MG63 (cell line): ENCODE measurements at places on chromosomes 13 and 19.
A peak's percentile ranks its signal among the peaks of the same experiment; 100 is the strongest.

DNA sequence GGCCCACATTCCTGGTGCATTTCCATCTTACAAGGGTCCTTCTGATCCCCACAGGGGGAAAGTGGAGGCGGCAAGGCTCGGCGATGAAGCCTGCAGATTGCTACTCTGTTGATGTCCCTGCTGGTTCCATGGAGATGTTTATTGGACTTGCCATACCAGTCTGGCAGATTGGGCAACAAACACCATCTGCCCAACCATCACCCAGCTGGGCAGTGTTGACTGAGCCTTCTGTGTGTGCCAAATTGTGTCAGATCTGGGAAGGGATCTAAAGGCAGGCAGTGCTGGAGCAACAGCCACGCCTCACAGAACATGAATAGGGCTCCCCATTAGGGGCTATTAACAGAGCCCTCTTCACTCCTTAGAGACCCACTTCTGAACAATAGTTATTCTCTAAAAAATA lies 35.0 kb downstream of the FLT1 start:
- no peak for DNase-seq

- no peak for DNase-seq
Observed at GRCh38 chr19:32350471-32350865, 5.1 kb downstream of the ZNF507 start.

- no peak for DNase-seq
Observed at GRCh38 chr13:110677731-110678545, 28.0 kb downstream of the CARS2 start.

DNA sequence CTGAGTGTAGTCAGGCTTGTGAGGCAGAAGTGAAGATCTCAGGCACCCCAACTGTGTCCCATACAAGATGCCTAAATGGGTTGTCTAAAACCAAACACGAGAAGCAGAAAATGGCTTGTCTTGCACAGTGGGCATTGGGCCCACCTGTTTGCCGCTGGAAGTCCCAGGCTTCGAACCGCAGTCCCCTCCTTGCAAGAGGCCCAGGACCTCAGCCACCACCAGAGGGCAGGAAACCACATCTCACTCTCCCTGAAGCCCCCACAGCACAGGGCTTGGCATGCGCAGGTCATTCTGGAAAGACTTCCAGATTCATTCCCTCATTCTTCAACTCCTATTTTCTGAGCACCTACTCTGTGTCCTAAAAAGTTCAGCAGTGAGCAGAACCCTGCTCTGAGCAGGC lies 973.7 kb downstream of the UQCRFS1 start:
- no peak for DNase-seq

- DNase-seq, result no peak
Observed at GRCh38 chr19:56136362-56136761, 4.7 kb upstream of the ZNF444 start.

DNA sequence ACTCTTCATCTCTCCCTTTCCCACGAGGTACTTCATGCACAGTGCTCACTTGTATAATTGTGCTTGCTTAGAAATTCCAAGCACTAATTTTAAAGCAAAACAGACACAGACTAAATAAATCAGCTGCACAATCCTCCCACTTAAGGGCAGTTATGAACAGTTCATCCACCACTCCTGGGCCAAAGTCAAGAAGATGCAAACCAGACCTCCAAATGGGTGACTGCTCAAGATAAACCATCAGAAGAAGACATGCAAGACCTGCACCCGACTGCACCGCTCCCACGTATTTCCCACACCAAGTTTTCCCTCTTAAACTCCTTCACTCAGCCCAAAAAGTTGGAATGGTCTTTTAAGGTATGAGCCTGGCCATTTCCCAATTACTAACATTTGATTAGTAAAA lies 19.9 kb downstream of the ZNF235 start:
- no peak for DNase-seq

GRCh38 chr13:85717921-85718320 lies 81.3 kb downstream of the SLITRK6 start:
- no peak for DNase-seq

DNA sequence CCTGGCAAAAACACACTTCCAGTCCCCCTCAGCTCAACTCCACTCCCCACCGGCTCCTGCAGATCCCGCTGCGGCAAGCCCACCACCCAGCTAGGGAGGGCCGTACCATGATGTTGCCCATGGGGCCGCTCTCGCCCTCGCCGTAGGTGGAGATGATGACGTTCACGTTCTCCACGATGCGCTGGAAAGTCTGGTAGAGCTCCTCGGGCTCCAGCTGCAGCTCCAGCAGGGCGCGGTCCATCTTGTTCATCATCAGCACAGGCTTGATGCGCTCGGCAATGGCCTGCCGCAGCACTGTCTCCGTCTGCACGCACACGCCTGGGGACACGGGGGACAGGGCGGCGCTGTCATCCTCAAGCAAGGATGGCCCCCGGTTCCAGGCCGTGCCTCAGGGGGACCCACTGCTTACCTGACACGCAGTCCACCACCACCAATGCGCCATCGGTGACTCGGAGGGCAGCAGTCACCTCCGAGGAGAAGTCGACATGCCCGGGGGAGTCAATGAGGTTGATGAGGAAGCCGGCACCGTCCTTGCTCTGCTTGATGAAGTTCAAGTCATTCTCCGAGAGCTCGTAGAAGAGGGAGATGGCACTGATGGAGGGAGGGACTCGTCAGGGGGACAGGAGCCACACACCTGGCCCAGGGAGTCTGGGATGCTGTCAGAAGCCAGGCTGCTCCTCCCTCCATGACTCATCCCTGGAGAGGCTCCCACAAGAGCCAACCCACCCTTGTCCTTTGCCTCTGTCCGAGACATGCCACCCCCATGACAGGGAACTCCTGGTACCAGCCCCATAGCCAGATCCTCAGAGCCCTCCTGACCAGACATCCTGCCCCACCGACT lies 2.3 kb downstream of the EEF2 start:
- peak; percentile 64 for DNase-seq

DNA sequence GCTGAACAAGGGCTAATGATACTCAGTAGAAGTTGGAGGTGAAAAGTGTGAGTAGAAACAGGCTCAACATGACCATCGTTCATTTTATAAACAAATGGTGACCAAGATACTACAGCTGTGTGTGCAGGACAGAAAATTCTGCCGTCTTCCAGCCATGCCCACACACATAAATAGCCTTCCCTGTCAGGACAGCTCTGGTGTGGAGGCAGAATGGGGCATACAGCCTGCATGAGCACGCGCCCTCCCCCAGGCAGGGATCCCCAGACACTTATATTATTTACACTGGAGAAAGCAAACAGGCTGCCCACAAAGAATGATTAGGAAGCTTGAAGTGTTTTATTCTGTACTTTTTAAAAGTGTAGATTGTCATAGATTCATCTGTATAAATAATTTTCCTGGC lies 20.4 kb downstream of the GJA3 start:
- DNase-seq, result no peak

- no peak for DNase-seq
Observed at GRCh38 chr13:101654883-101655282, 202.4 kb downstream of the ITGBL1 start.

DNA sequence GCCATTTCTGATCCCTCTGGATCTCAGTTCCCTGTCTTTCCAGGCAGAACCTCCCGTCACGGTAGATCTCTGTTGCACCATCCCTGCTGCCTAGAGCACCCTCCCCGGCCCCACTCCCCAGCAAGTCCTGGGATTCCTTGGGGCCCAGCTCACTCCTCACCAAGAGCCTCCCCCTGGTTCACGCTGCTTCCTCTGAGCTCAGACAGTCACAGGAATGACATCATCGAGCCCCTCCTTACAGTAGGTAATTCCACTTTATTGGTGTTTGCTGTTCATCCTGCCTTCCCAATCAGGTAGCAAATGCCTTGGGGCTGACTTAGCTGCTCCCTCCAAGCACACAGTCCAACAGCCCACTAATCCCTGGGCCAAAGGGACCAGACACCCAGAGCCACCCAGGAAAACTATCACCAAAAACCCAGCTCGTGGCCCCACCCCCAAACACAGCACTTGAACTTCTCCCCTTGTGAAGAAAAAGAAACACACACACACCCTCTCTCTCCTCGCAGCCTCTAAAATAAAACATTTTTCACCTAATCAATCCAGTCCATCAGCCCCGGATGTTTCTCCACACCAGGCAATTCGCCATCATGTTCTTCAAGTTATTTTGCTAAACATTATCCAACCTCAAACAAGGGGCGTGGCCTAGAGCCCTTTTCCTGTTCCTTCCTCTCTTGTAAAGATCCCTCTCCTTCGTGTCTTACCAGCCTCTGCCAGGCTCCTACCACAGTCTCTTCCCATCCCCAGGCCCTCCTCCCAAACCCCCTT lies 2.5 kb downstream of the NAPA start:
- peak; percentile 57 for DNase-seq

- DNase-seq, result no peak
Observed at GRCh38 chr19:8601796-8602195, 8.7 kb downstream of the ADAMTS10 start.

- DNase-seq, result no peak
Observed at GRCh38 chr13:33340631-33341030, 55.1 kb upstream of the STARD13 start.

GRCh38 chr13:73522937-73523336 lies 464.1 kb downstream of the KLF5 start:
- no peak for DNase-seq

- peak; percentile 24 for DNase-seq
Observed at GRCh38 chr19:50669302-50670101, 20.3 kb downstream of the C19orf81 start.

- DNase-seq, result no peak
Observed at GRCh38 chr19:38565691-38566105, 52.1 kb downstream of the MAP4K1 start.

DNA sequence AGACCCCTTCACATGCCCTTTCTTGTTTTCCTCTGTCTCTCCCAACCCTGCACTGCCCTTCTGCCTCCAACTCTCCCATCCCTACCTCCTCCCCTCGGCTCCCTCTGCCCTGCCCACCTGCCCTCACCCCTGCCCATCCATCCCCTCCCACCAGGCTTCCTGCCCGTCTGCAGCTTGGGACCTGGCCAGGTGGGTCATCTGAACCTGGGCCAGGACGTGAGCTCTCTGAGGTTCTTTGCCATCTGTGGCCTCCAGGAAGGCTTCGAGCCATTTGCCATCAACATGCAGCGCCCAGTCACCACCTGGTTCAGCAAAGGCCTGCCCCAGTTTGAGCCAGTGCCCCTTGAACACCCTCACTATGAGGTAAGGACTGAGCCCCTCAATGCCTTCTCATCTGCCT lies 35.7 kb downstream of the RYR1 start:
- no peak for DNase-seq
